AG09319 (cell line): ENCODE measurements at places on chromosomes 6 and 20.

DNA sequence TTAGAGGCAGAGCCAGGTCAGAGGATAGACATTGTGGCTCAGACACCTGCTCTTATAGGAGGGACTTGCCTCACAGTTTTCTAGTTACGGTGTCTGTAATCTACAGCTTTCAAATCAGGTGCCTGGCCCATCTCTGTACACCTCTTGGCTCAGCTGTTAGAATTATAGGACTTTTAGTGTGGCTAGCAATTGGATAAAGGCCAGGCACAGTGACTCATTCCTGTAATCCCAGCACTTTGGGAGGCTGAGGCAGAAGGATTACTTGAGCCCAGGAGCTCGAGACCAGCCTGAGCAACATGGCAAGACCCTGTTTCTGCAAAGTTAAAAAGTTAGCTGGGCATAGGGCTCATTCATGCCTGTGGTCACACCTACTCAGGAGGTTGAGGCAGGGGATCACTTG lies 20.0 kb downstream of the BRPF3 start:
- no peak for DNase-seq

GRCh38 chr6:110422444-110422822 lies 7.1 kb upstream of the DDO start:
- DNase-seq = no peak

GRCh38 chr6:11039040-11039439 lies 5.1 kb downstream of the ELOVL2 start:
- no peak for DNase-seq

- no peak for DNase-seq
Observed at GRCh38 chr6:129817821-129818220, 43.3 kb downstream of the TMEM244 start.

DNA sequence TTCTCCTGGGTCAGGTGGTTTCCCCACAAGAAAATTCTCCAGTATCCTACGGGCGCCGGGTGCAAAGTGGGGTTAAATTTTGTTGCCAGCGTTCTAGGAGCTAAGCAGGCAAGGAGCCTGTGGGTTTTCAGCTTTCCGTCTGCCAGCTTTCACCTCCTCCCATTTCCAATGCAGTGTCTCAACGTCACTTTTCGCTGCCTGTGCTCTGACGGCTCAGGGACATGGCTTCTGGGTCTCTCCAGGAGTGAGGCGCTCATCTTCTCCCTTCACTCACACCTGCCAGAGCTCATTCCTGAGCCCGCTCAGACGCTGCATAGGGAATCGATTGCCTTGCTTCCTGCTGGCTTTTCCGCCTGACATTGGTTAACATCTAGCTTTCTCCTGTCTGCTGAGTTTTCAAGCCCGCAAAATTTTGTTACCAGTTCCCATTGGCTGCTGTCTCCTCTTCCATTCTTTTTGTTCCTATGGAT lies 7.3 kb upstream of the NAA20 start:
- DNase-seq = no peak

DNA sequence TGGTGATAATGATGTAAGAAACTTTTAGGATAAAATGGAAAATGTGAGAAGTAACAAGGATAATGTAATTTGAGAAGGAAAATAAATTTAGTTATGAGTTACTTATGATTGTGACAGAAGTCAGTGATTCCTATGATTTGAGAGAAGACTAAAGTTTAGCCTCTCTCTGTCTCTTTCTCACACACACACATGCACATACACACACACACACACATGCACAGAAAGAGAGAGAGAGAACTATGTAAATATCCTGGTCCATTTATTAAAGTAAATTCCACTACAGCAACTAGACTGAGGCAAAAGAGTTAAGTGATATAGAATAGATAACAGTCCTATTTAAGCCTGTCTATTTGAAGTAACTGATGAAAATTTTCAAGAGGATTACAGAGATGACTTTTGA lies 375.2 kb downstream of the CD109 start:
- no peak for DNase-seq

DNA sequence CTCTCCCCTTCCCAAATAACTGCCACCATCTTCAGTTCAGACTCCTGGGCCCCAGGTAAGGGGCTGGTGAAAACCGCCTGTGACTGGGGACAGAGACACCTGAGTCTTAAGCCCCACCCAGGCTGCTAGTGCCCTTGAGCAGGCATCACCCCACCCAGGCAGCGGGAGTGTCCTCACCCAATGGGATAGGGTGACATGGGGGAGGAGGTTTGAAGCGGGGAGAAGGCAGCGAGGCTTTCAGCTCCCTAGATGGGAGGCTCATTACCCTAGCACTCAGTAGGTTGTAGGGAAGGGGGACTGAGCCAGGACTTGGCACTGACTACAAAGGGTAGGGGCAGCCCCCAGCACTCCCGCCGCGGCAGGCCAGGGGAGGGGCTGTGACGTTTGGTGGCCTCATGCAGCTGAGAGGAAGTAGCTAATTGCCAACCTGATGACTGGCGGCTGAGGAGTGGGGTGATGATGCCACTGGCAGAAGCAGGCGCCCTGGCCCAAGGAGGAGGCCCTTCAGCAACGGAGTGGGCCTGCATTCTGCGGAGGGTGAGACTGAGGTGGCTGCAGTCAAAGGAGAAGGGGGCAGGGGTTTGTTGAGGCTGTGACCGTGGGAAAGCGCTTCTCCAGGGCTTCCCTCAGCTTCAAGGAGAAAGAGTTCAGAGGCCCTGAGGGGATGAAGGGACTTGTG lies 126.9 kb downstream of the MRPL14 start:
- DNase-seq = no peak

DNA sequence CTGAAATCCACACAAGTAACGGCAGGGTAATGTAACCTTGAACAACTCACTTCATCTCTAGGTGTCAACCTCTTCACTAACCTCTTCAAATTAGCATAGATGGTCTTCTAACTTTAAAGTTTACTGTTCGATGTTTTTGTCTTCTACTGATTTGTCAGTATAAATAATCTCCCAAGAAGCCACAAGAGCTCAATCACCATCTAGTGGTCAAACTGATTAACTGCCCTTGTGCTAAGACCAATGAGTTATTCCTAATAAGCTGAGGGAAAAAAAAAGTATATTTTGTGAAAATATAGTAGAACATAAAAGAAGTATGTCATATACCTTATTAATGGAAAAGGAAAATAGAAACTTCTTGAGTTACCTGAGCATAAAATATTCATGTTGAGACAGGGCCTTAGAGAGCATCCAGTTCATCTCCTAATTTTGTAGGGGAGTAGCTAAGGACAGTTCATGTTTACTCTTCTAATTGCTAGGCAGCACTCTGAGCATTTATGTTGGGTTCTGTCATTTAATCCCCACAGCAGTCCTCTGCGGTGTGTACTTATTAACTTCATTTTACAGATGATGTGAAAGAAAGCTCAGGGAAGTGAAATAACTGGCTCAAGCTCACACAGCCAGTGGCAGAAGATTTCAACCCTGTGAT lies 317.1 kb downstream of the ESR1 start:
- DNase-seq = no peak

GRCh38 chr6:124590001-124590400 lies 372.2 kb upstream of the RNF217 start:
- DNase-seq = no peak

DNA sequence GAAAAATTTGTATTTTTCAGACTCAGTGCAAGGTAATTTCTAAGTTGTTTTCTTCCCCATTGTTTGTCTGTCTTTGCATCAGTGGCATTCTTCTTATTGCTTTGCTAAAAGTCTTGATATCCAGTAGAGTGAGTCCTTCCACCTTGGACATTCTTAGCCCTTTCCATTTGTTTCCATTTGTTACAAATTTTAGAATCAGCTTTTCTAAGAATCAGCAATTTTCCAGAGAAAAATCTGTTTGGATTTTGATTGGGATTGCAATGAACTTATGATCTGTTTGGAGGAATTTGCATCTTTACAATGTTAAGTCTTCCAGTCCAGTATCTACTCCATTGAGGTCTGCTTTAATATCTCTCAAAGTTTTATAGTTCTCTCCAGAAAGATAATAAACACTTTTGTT lies 36.4 kb downstream of the LRRN4 start:
- no peak for DNase-seq

DNA sequence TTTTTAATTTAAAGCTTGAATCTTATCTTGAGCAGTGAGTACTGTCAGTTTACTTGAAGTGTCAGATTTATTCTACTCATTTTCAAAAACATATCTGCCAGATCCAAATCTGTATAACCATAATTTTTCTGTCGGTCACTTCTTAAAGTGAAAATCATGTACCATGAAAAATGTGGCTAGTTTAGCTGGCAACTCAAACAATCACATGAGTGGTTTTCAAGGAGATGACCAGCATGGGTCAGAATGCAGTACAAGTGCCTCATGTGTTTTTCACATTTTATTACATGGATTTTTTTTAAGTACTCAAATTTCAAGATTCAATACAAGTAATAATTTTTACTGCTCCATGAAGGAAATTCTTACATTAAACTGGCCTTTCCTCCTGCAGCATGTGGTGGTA lies 11.0 kb upstream of the SAMD5 start:
- DNase-seq = no peak

DNA sequence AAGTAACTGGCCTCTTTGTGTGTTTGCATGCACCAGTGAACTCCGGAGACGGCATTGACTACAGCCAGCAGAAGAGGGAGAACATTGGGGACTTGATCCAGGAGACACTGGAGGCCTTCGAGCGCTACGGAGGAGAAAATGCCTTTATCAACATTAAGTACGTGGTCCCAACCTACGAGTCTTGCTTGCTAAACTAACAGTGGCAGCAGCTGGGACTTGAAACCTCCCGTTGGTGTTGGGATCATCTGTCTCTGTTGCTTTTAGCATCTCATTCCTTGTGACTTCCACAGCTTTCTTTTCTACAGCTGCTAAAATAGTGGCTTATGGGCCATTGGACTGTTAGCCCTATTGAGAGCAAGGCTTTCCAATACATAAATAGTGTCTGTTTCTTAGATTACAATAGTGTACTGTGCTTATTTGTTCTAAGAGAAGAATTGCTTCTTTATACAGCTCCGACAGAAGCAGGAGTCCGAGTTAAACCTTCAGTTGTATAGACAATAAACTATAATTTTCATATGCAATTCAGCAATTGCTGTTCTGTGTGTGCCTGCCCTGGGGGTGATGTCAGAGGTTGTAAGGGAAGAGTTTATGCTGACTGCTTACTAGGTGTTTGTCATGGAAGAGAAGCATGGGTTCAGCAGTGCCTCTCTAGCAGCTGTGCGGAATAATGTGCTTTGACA lies 99.6 kb upstream of the QKI start:
- DNase-seq = no peak

DNA sequence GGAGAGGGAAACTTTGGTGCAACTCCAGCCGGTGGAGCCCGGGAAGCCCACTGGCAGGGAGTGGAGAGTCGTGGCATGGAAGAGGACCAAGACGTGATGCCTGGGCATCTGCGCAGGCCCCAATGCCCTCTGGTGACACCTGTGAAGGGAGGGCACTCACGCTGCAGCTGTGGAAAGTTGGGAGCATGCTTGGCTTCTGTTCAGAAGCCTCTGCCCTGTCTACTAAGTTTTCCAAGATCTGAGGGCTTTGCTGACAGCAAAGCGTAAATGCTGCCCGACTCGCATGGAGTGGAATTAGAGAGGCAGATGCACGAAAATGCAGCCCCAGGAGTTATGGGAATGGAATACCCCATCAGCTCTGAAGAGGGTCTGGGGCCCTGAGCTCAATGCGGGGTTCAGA lies 75.7 kb downstream of the SYNDIG1 start:
- DNase-seq = no peak

DNA sequence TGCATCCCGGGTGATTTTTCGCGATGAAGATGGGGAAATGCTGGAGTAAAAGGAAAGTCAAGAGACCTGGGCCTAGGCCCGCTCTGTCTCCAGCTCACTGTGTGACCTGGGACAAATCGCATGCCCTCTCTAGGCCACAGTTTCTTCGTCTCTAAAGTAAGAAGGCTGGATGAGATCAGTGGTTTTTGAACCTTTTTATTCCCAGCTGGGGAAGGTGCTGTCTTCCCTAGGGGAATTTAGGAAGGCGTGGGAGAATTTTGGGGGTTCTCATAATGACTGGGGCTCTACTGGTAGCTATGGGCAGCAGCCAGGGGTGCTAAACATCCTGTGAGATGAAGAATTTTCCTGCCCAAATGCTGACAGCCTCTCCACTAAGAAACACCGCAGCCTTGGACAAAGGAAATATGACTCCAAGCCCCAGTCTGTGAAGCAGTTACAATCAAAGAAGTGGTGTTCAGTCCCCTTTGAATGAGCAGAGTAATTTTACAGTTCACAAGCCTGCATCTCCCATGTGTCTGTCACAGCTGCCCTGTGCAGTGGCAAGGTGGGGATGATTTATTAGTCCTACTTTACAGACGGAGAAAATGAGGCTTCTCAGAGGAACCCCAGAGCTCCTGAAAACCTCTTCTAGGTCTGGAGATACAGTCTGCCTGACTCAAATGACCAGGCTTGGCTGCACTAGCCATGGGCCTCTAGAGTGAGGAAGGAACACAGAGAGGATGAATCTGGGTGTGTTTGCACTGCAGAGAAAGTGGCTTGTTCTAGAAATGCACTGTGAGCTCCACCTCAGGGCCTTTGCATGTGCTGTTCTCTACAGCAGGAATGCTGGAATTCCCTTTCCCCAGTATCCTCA lies 57.2 kb downstream of the RAB44 start:
- DNase-seq = no peak

- DNase-seq = no peak
Observed at GRCh38 chr6:130730600-130730999, 96.6 kb upstream of the SMLR1 start.

DNA sequence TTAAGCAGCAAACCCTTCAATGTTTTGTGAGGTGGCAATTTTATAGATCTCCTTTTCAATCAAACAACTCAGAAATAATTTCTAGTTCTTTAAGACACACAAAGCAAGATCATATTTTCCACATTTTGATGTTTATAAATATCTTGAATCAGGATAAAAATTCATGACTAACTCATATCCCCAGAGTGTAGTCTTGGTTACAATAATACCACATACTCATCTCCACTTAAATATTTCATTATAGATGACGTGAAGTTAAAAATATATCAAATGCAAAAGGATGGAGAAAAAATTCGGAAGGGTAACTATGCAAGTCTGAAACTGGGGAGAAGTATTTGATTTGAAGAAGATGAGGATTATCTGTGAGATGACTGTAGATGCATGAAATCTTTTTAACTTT lies 59.8 kb upstream of the HIVEP1 start:
- DNase-seq = no peak

- no peak for DNase-seq
Observed at GRCh38 chr20:53354314-53354713, 239.3 kb downstream of the ZNF217 start.

- DNase-seq = no peak
Observed at GRCh38 chr6:117481926-117482239, 591 bp upstream of the DCBLD1 start.

- no peak for DNase-seq
Observed at GRCh38 chr6:46098678-46099077, 31.1 kb upstream of the ENPP4 start.

DNA sequence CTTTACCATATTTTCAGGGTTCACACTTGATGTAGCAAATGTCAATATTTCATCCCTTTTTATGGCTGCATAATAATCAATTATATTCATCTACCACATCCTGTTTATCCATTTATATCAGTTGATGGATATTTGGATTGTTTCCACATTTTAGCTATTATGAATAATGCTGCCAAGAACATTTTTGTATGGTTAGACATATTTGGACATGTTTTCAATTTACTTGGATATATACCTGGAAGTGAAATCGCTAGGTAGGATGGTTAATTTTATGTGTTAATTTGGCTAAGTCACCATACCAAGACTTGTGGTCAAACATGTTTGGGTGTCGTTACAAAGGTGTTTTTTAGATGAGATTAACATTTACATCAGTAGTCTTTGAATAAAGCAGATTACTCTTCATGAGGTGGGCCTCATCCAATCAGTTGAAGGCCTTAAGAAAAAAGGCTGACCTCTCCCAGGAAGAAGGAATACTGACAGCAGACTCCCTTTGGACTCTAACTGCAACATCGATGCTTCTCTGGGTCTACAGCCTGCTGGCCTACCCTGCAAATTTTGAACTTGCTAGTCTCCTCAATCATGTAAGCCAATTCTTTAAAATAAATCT lies 196.5 kb downstream of the BACH2 start:
- no peak for DNase-seq
